ENCODE measurements at places on chromosomes 16 and 17.

- no peak for DNase-seq
Measured at GRCh38 chr16:13348416-13348815, 447.0 kb downstream of the SHISA9 start.

DNA sequence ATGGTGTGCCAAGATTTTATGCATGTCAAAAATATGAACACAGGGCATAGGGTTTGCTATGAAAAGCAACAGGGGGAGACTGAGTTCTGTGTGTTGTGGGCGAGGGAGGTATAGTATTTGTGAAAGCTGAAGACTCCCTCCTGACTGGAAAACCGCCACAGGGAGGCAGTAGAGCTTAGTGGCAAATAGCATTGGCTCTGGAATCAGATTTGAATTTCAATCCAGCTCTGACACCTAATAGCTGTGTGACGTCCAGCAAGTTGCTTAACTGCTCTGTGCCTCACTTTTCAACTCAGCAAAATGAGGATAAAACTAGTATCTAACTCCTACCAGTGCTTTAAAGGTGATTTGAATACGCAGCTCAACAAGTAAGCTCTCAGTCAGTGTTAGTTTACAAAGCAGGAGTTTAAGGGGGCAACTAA lies 22.0 kb downstream of the KPNA2 start:
- DNase-seq: peak; percentile 29

- DNase-seq: no peak
Measured at GRCh38 chr16:74439685-74440084, 18.4 kb upstream of the CLEC18B start.

GRCh38 chr16:27772093-27772825 lies 222.3 kb downstream of the KATNIP start:
- DNase-seq: no peak

DNA sequence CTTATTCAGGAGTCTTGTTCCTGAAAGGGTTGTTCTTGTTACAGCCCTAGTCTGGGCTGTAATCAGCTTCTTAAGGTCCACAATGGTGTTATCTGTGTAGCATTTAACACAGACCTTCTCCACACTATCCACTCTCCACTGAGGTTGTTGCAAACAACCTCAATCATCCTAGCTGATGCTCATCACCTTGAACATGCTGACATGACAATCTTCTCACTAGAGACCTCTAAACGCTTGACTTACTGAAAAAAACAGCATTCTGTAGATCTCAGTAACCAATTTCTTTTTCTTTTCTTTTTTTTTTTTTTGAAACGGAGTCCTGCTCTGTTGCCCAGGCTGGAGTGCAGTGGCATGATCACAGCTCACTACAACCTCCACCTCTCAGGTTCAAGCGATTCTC lies 3.6 kb downstream of the TNFRSF17 start:
- DNase-seq: no peak
